ENCODE measurements at places on chromosomes 16 and 17.

DNA sequence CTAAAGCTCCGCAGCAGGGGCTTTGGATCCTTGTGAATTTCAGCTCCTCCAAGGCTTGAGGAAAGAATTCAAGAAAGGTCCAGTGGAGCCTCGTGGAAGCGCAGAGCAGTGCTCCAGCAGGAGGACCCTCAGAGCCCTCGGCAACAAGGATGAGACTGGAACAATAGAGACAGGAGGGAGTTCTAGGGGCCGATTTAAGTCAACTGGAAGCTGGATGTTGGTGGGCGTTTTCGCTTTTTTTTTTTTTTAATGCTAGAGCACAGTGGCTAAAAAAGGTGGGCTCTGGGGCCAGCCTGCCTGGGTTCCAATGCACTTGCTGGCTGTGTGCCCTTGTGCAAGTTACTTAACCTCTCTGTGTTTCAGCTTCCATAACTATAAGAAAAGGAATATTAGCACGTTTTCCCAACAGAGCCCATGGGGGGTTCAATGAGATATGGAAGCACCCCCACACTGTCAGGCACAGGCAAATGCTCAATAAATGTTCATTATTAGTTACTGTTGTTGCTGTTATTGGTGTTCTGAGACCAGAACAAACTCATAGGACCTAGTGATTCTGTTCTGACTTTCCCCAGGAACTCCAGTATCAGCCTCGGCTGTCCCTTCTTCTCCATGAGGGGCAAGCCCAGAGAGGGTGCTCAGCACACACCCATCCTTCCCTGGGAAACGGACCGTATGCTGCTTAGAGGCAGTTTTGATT, 5.3 kb upstream of the CBX8 start:
- no peak for DNase-seq

DNA sequence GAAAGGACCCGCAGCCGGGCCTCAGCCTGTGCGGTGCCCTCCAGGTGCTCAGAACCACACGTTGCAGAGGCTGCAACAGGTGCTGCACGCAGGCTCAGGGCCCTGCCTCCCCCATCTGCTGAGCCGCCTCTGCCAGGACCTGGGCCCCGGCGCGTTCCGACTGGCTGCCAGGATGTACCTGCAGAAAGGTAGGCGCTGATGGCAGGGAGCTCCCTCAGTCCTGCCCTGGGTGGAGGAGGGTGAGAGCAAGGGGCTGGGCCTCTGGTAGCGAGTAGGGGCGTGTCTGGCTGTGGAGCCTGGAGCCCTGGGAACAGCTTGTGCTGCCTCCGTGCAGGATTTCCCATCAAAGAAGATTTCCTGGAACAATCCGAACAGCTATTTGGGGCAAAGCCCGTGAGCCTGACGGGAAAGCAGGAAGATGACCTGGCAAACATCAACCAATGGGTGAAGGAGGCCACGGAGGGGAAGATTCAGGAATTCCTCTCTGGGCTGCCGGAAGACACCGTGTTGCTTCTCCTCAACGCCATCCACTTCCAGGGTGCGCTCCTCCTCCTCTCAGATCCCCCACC, 4.4 kb downstream of the SERPINF2 start:
- no peak for DNase-seq

GRCh38 chr16:12868169-12868568, 33.2 kb upstream of the SHISA9 start:
- DNase-seq = no peak

DNA sequence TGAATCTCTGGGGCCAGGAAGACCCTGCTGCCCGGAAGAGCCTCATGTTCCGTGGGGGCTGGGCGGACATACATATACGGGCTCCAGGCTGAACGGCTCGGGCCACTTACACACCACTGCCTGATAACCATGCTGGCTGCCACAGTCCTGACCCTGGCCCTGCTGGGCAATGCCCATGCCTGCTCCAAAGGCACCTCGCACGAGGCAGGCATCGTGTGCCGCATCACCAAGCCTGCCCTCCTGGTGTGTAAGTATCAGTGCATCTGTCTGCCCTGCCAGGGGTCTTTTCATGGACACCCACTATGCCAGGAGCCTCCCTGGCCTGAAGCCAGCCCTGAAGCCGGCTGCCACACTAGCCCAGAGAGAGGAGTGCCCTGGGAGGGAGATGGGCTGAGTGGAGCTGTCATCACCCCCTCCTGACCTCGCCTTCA, at the start of gene CETP:
Gene CETP (plus strand): TSS at position 100 of the 431 bp plus-strand sequence. CDS start 30 bp downstream, at position 130.
- no peak for DNase-seq

- DNase-seq = no peak
Measured at GRCh38 chr17:48374650-48375230, 55.3 kb downstream of the SKAP1 start.

GRCh38 chr17:34378664-34379101, 15.7 kb upstream of the CCL1 start:
- DNase-seq = no peak

DNA sequence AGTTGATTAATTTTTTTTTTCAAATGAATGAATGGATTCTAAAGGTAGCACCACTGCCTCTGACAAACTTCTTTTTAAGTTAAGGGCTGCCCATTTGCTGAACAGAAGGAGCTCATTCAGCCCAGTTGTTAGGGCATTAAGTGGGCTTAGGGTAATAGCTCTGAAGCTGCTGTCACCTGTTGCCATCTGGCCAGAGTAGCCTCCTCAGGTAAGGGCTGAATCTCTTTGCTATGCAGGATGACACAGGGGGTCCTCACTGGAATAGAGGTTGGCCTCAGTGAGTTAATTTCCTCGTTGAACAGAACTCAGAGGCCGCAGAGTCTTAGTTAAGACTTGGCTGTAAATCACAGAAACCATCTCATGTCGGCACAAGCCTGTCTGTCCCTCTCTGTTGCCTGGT, 232.8 kb downstream of the CCDC182 start:
- no peak for DNase-seq

GRCh38 chr16:50441486-50442157, 72.8 kb upstream of the BRD7 start:
- no peak for DNase-seq

GRCh38 chr17:4974115-4974670, 6.6 kb upstream of the SPAG7 start:
- no peak for DNase-seq

- DNase-seq = no peak
Measured at GRCh38 chr16:69182730-69183416, 4.1 kb upstream of the SNTB2 start.
